ENCODE measurements at places on chromosomes 16 and 17.

GRCh38 chr16:30559690-30560089 is 1.5 kb upstream of the ZNF764 start:
- no peak for DNase-seq

GRCh38 chr17:14910916-14911315 is 354.2 kb downstream of the PMP22 start:
- no peak for DNase-seq

GRCh38 chr17:73500414-73500999 is 143.7 kb downstream of the SDK2 start:
- DNase-seq = no peak

GRCh38 chr17:32693194-32693897 is 183.6 kb downstream of the MYO1D start:
- DNase-seq = no peak

DNA sequence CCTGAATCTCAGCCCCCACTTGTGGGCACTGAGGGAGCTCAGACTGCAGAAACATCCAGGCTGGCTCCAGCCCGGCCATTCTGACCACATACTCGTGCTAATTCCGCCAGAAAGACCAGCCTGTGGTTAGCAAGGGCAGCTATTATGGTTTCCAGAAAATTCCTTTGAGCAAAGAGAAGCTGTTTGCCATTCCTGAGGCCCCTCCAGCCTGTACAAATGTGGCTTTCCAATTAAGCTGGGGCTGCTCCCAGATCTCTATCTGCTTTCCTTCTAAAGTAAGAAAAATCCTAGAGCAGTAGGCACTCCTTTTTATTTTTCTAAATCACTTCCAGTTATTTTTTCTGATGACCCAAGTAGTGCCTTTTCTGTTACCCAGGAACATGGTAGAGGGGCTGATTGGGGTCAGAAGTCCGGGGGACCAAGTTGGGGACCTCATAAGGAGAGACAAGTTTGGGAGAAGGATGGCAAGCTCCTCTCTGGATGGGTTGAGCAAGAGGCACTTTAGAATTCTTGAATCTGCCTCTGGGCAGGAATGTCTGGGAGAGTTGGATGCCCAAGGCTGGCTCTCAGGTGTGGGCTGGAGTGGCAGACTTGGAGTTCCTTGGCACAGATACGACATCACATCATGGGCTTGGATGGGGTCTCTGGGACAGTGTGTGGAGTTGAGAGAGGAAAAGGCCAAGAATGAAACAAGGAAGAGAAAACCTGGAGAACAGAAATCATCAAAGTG is 83.3 kb upstream of the TNRC6C start:
- no peak for DNase-seq

- DNase-seq = no peak
These were observed 41.9 kb downstream of the MBTD1 start for GRCh38 chr17:51217946-51218345.

GRCh38 chr16:55502801-55503366 is 6.0 kb upstream of the LPCAT2 start:
- DNase-seq = no peak

DNA sequence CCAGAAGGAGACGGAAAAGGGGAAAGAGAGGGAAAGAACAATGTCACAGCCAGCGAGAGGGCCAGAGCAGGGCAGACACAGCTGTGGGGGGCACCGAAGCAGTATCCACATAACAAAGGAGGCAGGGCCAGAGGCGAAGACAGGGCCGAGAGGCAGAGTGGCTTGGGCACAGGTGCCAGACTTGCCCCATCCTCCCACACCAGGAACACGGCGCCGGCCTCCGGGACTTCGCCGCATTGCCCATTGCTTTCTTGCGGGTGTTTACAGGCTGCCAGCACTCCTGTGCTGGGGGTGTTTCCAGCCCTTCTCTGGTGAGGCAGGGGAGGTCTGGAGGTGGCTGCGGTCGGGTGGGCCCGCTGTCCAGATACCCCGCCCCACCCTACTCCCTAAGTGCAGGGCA is 78.0 kb downstream of the ENGASE start:
- DNase-seq = no peak

DNA sequence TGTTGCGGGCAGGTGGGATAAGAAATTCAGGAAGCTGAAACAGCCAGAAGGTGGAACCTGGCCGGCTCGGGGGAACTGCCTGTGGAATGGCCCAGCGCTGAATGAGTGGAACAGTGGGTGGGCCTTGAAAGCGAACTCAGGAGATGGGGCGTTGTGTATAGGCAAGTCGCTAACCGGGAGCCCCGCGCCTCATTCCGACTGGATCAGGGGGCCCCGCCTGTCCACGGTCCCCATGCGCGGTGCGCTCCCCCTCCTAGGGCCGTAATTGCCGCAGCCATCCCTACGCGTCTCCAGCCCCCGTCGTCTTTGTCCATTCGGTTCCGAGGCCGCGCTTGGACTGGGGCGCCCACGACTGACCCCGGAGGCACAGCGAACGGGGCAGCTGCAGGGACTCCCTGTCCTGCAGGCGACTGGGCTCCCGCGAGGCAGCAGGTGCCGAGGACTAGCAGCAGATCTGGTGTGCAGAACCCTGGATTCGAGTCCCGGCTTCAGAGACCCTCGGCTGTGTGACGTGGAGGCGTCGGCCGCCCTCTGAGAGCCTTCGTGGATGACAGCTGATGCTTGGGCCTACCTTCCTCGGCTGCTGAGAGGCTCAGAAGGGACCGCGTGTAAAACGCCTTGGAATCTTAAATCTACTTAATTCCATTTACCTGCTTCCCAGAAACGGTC is 10.9 kb upstream of the CA4 start:
- DNase-seq = no peak

GRCh38 chr16:84332975-84333684 is 35.2 kb upstream of the ATP2C2 start:
- no peak for DNase-seq

- DNase-seq = no peak
These were observed 33.4 kb upstream of the ACSF3 start for GRCh38 chr16:89060207-89060794.

- DNase-seq = no peak
These were observed 94.6 kb downstream of the UTP18 start for GRCh38 chr17:51354936-51355335.

All from activated CD4-positive, alpha-beta T cell treated with anti-CD3 and anti-CD28 coated beads for 1 hour (primary cell).